ENCODE measurements at places on chromosomes 3 and 15.

- DNase-seq, result no peak
These were observed 65.7 kb downstream of the MYLK start for GRCh38 chr3:123818324-123818920.

DNA sequence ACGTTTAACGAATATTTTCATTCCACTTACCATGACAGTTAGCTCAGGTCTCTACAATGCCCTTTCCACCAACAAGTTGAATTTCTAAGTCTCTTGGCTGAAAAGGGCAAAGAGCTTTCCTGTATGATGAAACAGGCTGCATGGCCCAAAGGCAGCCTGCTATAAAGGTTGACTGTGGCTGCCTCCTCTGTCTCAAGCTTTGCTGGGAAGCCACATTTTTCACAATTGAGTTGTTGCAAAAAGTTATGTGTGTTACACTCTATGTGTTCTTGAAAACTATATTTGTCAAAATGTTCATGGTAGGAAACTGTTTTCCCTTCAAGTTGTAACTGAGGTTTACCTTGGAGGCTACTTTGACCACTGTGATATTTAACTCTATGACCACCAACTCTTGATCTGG is 49.5 kb downstream of the DZIP1L start:
- DNase-seq, result no peak

GRCh38 chr3:112333002-112333380 is at the start of gene CD200:
TSS of gene CD200 (plus strand) at chr3:112333156. CDS start at chr3:112333213, 57 bp downstream.
- DNase-seq, result peak; percentile 93

DNA sequence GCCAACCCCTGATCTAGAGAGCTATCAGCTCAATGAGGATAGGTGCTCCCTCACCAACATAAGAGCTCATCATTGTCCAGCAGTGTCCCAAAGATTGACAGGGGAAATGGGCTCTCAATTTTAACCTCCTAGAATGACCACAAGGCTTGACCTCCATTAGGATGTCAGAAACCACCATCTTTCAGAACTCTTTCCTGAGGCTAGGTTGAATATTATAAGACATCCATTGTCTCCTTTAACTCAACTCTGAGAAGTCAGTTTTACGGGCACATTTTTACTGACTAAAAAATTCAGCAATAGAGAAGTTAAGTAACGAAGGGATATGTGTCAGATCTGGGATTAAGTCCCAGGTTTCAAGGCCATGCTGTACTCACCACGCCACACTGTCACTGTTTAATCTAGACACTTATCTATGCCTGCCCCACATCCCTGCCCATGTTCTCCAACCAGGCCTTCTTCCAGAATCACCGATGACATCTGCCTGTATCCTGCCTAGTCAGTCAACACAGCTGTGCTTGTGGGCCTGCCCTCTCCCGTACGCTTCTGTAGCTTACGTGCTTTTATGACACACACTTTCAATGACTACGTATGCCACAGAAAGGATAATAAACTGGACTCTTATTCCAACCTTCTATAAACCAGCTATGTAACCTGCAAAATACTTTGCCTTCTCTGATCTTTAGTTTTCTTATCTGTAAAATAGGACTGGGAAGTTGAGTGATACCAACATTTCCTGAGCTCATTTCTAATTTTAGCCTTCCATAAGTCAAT is 17.1 kb upstream of the MUC13 start:
- no peak for DNase-seq

GRCh38 chr15:36401586-36401966 is 177.8 kb upstream of the CDIN1 start:
- no peak for DNase-seq

GRCh38 chr15:67472957-67473356 is 48.0 kb upstream of the C15orf61 start:
- no peak for DNase-seq

DNA sequence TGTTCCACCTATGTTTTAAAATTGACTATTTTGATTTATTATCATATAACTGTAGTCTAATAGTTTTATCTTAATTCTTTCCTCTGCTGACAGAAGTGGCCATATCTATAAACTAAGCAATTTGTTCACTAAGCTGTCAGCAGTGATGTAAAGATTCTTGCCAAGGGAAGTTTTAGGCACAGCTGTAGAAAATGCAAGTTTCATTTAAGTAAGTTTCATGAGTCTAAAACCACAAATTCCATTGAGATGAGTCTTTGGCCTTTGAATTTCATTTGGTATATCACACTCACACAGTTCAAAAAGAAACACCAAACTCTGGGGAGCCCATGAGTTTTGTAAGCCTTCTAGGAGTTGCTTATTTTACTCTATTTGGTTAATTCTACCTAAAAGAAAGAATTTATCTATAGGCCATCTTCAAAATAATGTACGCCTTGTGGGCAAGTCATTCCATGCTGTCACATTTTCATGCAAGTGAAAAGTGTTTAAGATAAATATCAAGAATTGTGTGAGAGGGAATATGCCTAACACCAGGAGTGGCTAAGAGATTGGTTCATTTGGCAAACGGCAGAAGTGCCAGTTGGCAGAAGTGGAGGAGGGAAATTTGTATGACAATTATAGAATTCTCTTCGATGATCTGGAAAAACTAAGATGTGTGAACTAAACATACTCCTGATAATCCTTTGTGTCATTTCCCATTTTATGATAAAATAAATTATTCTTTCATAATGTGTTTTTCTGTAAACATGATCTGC is 292.9 kb downstream of the ZIC4 start:
- DNase-seq, result no peak

GRCh38 chr3:109161487-109162123 is 25.1 kb downstream of the C3orf85 start:
- DNase-seq, result no peak

DNA sequence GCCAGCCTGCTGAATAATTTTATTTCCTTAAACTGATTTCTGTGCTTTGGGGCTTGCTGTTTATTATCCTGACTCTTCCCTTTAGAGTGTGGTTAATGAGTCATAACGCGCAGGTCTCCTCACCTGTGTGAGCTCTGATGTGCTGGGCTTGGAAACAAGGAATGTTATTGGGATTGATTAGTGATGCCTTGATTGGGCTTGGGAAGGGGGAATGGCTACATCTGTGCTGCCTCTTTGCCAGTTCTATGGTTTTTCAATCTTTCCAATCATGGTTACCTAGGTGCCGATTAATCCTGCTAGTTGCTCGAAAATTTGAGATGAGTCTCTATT is 161.0 kb downstream of the THSD4 start:
- DNase-seq, result no peak

DNA sequence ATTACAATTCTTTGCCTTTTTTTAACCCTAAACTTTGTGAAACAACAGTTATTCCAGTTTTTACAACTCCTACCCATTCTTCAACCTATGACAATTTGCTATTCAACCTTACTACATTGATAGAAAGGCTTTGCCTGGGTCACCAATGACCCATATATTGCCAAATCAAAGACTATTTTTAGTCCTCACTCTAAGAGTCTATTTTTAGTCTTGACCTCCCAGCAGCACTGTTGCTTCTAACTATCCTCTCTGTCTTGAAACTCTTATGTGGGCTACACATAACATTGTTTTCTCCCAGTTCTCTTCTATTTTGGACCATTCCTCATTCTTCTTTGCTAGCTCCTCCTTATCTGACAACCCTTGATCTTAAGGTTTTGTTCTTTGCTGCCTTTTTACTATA is 71.4 kb downstream of the C3orf80 start:
- no peak for DNase-seq

DNA sequence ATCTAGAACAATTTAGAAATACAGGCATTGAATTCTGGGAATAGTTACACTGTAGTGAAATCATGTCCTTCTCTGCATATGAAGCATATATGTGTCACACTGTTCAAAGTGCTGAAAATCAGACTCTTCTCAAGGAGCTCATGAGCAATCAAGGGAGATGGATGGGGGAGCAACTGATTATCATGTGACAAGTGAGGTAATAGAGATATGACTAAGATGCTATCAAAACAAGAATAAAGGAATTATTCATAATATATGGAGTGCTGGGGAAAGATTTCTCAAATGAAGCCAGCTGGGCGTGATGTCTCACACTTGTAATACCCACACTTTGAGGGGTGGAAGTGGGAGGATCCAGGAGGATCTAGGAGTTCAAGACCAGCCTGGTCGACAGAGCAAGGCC is 74.9 kb upstream of the CHRNB4 start:
- DNase-seq, result no peak

DNA sequence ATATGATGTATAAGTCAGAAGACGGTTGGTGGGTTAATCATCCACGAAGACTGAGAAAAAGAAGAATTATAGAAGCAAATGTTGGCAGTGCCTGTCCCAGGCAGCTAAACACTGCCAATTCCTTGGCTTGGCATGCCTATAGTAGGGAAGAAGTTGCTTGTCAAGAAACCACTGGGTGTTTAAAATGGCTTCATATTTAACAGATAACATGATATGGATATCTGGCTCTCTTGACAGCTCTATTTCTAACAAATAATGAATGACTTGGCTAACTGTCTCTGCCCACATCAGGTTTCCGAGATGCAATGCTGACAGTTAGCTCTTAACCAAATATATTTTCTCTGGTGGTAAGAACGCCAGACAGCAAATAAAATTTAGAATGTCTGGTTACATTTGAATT is 341.7 kb upstream of the KCNMB2 start:
- DNase-seq, result no peak

DNA sequence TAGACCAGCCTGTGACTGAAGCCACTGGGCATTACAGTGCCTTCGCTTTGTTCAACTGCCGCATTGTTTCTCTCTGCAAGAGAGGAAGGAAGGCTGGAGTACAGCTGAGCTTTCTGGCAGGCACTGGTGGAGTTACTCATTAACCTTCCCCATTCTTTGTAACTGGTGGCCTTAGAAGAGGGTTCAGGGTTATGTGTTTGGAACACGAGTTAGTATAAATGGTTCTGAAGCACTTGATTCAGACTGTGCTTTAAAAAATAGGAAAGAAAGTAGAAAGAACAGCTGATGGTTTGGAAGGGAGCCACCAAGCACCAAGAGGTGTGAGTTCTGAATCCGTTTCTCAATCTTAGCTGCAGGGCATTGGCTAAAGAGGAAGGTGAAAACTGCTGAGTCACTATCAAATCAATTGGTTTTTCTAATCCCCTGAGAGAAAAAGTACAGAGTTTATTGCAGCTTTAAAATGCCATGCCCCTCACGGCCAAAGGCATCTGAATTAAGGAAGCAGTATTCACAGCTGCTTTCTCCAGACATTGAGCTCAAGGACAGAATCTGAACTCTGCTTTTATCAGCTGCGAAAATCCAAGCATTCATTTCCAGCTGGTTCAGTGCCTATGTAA is 3.6 kb downstream of the HGD start:
- DNase-seq, result no peak

- no peak for DNase-seq
These were observed 5.7 kb upstream of the SEMA6D start for GRCh38 chr15:47711655-47712054.

- DNase-seq, result no peak
These were observed 203.4 kb upstream of the NSMCE3 start for GRCh38 chr15:29472901-29473445.

- no peak for DNase-seq
These were observed 267.2 kb downstream of the MFSD1 start for GRCh38 chr3:159069091-159069490.

GRCh38 chr3:196432137-196432879 is at the start of gene UBXN7:
TSS of gene UBXN7 (minus strand) at chr3:196432427. CDS start at chr3:196432399, 28 bp downstream.
- peak; percentile 97 for DNase-seq

DNA sequence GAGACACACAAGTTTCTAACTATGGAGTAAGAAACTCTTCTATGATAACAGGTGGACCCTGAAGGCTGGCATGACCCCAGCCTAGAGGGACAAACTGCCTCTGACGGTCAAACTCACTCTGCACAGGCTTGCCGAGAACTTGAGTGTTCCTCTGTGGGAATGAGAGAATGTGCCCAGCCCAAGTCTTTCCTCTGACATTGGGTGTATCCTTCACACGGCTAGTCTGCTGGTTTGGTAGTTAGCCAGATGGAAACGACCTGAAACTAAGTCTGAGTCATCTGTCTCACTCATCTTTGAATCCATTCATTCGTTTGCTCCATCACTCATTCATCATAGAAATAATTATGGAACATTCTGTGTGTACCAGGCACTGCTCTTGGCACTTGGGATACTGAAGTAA is 198.4 kb downstream of the ATP10A start:
- DNase-seq, result no peak

GRCh38 chr3:56915966-56916586 is 114.3 kb upstream of the ARHGEF3 start:
- peak; percentile 77 for DNase-seq
